ENCODE measurements at places on chromosomes 3 and 15. TPM values are rescaled to one million over a fixed set of nuclear protein-coding genes. Genes with fewer than 3 reads are reported as not detected.

GRCh38 chr3:29283231-29284119 lies 2.6 kb downstream of the RBMS3 start:
- no peak for DNase-seq

- no peak for DNase-seq
These were observed 25.7 kb downstream of the ATOSA start for GRCh38 chr15:52653431-52653964.

Gene GPR62
- not detected for total RNA-seq

- no peak for DNase-seq
These were observed 62.1 kb upstream of the ABHD2 start for GRCh38 chr15:89026167-89026566.

Gene MINAR1
- total RNA-seq = 1.9 TPM

GRCh38 chr15:60673918-60674558 lies 195.1 kb upstream of the ICE2 start:
- peak; percentile 43 for DNase-seq

GRCh38 chr3:122409446-122409845 lies 6.4 kb downstream of the WDR5B start:
- no peak for DNase-seq

- no peak for DNase-seq
These were observed 475 bp downstream of the EIF4E3 start for GRCh38 chr3:71724584-71725270.

GRCh38 chr15:51625236-51625635 lies 2.7 kb upstream of the DMXL2 start:
- DNase-seq = no peak

GRCh38 chr3:161851941-161852566 lies 355.4 kb downstream of the OTOL1 start:
- DNase-seq = peak; percentile 46

DNA sequence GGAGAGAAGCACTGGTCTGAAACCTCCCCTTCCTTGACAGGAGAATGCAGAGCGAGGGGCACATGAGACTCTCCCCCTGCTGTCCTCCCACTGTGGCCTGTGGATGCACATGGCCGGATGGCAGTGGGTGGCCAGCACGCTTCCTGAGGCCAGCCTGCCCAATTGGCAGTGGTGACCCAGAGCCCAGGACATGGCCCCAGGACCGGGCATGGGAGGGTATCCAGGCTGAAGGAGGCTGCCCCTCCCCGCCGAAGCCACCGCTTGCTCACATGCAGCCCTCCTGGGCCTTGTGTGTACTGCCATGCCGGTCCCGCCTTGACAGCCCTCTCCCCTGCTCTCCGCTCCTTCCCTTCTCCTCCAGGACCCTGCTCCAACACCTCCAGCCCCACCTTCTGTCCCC lies 100.9 kb downstream of the MEGF11 start:
- DNase-seq = no peak

Gene PCSK6
- 13.5 TPM for total RNA-seq

DNA sequence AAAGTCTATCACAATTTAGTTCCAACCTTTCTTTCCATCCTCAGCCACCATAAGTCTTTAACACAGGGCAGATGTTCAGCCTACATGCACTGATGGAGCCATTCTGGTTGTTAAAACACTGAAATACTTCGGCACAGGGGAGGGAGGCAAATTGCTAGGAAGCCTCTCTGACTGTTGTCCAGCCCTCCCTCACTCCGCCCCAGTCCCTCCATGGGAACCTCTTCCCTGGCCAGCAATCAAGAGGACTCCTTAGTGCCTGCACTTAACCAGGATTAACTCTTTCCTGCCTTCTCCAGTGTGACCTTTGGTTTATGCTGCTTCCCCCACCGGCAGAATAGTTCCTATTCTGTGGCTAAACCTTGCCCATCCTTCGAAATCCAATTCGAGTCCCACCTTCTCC lies 47.0 kb upstream of the USP3 start:
- no peak for DNase-seq

Gene GSK3B
- 50.0 TPM for total RNA-seq

DNA sequence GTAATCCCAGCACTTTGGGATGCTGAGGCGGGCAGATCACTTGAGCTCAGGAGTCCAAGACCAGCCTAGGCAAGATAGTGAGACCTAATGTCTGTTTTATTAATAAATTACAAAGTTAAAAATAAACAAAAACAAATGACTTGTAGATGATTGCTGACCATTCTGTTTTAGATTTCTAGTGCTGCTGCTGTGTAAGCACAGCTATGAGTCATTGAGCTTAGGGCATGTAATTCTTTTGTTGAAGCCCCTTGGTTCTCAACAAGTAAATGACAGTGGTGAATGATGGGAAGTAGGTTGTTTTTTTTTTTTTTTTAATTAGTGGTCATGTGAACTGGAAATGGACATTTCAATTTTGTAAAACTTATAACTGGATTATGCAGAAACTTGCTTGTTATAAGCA lies 63.3 kb downstream of the LEO1 start:
- DNase-seq = no peak

- DNase-seq = no peak
These were observed 15.6 kb downstream of the NR1D2 start for GRCh38 chr3:23960649-23961048.

- DNase-seq = no peak
These were observed 356.0 kb downstream of the NLGN1 start for GRCh38 chr3:173753593-173753992.

Gene CCR9
- total RNA-seq = not detected

- DNase-seq = no peak
These were observed 85.0 kb upstream of the P3H2 start for GRCh38 chr3:190205739-190206138.

Gene CCR2
- total RNA-seq = not detected

- DNase-seq = no peak
These were observed 163.2 kb upstream of the P2RY1 start for GRCh38 chr3:152671446-152672319.

Gene PTH1R
- total RNA-seq = 0.32 TPM

Gene CX3CR1
- total RNA-seq = 0.10 TPM

- no peak for DNase-seq
These were observed 255.1 kb upstream of the TPM1 start for GRCh38 chr15:62787401-62787800.

Gene DLEC1
- total RNA-seq = 0.61 TPM

Gene BFSP2
- not detected for total RNA-seq

DNA sequence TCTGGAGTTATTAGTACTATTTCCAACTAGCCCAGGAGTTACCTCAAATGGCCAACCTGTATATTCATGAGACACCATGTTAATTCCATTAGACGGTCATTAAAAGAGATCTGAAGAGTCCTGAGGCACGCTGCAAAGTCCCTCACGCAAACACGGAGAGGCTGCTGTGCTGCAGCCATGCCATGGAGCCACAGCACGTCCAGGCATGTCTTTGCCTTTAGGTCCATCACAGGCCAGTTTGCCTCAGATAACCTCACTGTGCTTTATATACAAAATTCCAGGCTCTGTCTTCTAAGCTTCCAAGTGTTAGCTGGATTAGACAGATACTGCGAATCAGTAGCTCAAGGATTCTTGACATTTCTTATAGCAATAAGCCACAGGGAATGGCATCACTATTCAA lies 9.8 kb upstream of the PLAAT1 start:
- no peak for DNase-seq

Gene CLDN18
- 0.17 TPM for total RNA-seq

DNA sequence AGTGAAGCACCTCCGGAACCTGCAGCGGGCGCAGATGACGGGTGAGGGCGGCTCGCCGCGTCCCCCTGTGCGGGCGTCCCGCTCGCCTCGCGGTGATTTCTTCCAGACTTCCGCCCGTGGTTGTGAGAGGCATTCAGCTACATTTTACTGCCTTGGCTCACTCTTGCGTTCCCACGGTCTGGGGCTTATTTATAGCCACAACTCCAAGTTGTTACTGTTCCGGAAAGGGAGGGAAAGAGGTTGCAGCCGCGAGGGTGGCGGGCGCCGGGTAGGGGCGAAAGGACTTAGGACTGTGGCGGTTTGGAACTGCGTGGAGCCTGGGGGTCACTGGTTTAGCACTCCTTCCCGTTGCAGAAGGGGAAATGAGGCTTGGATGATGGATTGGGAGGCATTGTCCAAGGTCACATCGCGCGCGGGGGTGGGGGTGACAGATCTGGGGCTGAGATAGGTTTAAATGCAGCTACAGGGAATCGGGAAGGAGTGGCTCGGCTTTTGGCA lies 1.1 kb downstream of the HES1 start:
- no peak for DNase-seq

DNA sequence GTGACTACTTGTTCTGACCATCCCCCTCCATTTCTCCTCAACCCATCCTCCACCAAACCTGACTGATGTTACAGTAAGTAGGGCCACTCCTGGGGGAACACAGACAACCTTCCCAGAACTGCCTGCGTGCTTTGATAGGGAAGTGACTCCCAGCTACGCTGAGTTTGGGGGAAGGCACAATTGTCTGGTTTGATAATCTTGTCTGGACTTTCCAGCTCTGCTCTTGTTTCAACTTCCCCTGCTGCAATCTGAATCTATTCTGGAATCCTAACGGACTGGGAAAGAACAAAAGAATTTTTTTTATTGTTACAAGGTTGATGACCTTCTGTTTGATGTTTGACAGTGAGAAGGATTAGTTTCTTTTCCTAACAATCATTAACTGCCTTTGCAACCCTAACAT lies 895.6 kb downstream of the ROBO1 start:
- no peak for DNase-seq

GRCh38 chr3:194272861-194273742 lies 78.0 kb downstream of the CPN2 start:
- DNase-seq = no peak

DNA sequence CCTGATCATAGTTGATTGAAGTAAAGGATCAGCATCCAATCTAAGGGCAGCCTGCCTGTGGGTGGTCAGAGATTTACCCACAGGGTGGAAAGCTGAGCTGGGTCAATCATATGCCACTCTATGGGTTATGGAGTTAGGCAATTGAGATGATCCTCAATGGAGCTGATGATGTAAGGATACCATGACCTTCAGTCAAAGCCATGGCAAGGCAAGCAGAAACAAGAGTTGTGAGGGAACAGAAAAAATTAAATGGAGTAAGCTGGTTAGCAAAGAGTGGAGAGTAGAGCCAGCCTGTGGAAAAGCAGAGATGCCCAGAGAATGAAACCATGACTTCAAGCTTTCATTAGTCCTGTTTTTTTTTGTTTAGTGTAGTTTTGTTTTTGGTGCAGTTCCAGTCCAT lies 5.7 kb upstream of the IQGAP1 start:
- DNase-seq = no peak

DNA sequence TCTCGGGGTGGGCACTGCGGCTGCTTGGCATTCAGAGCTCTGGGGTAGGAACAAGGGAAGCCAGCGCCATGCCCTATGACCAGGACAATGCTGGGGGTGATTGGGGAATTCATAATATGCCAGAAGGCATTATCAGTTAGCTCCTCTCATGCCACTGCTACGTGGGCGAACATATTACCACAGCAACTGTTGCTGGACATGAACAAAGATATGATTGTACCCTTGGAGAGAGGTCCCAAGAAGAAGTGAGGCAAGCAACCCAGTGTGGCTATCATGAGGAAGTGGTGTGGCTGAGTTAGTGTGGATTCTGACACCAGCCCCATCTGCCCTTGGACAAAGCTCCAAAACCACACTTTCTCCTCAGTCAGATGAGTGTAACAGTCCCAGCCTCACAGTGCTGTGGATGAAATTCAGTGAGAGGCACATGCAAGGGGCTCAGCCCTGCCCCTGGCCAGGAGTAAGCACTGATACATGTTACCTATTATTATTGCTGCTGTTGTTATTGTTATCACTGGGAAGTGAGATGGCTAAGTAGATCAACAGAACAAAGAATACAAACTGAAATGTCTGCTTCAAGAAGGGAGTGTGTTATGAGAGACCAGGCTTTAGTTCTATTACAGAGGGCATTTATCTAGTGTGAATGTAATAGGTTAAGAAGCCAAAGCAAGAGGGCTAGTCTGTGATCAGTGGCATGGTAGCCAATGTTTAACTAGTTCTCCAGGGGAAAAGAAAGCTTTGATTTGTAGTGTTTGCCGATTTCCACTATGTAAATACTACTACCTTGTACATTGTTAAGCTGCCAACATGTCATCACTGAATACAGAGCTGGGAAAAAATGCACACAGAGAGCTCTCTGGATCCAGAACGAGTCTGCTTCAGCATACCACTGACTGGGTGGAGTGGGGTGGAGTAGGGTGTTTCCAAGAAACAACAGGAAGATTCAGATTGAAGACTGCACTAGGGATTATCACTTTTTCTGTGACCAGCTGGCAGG lies 222.3 kb upstream of the EIF1B start:
- DNase-seq = no peak

- DNase-seq = no peak
These were observed 664.0 kb upstream of the SGO1 start for GRCh38 chr3:20849975-20850374.

Gene IMPG2
- total RNA-seq = 0.20 TPM

DNA sequence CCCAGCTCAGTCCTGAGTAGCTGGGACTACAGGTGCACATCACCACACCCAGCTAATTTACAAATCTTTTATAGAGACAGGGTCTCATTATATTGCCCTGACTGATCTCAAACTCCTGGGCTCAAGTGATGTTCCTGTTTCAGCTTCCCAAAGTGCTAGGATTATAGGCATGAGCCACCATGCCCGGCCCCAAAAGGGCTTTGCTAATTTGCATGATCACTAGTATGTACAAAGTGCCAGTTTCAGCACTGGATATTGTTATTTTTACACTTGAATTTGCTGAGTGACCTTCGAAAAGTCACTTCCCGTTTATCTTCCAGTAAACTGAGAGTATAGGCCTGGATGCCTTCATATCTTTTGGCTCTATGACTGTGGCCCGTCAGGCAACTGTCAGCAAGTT lies 12.2 kb downstream of the CLN6 start:
- no peak for DNase-seq

GRCh38 chr15:29788433-29789034 lies 33.7 kb downstream of the TJP1 start:
- DNase-seq = no peak

Gene CTXN2
- not detected for total RNA-seq

Gene GOLGA8T
- not detected for total RNA-seq

GRCh38 chr15:68620721-68621527 lies 42.1 kb downstream of the CORO2B start:
- DNase-seq = no peak

Gene PPARG
- 71.6 TPM for total RNA-seq

All from HCT116 (cell line).